ENCODE measurements at places on chromosomes 12 and 14.

DNA sequence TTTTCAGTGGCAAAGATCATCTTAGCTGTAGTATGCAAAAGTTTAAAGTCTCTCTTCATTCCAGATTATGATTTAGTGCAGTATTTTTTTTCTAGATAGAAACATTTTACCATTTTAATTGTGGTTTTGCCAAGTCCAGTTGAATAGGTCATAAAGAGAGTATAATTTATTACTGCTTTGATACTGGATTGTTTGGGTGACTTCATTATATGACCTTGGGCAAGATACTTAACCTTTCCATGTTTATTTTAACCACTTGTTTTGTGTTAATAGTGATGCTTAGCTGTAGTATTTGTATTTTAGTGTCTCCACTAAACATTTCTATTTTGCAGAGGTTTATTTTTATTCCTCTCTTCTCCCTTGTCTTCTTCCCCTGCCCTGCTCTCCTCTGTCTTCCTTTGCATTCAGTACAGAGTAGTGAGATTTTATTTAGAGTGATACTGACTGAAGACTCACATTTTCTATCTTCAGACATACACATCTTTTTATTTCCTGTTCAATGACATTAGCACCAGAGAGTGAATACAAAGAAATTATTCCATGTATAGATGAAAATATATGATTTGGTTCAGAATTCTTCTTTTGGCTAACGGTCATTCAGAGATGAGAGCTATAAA lies 215.2 kb downstream of the ERC1 start:
- DNase-seq = no peak

DNA sequence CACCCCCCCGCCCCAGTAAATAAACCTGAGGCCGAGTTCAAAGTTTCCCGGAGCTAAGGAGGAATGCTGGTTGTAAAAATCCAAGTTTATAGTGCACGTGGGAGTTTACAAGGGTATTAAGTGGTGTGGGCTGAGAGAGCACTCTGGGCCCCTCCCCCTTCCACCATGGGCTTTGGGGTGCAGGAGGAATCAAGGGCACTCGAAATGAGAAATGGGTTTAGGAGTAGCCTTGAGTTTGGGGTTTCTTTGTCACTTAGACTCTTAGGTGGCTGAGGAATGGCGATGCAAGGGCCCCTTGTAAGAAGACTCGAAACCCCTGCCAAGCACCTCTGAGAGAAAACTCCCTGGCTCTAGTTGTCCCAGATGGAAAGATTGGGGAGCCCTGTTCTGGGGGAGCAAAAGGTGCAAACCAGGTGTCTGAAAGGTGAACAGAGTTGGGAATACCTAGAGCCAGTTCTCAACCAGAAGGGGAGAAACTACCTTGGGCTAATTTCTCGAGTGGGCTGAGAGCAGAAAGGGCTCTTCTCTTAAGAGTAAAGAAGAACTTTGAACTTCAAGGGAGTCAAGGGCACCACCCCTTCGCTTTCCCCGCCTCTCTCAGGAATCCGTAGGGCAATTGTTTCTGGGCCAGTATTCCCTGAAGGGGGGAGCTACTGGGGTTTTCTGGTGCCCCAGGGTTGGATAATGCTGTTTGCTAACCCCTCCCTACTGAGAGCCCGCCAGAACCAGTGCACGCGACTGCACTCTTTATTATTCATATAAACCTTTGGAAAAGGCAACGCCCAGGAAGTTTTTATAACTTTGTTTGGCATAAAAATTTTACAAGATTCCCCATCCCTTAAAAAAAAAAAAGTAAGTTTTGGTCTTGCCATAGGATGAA lies 4.0 kb upstream of the HOTAIR start:
- no peak for DNase-seq

- no peak for DNase-seq
Measured at GRCh38 chr14:27123162-27123561, 525.3 kb upstream of the NOVA1 start.

GRCh38 chr14:45238988-45239387 lies 14.0 kb downstream of the MIS18BP1 start:
- DNase-seq = no peak

- DNase-seq = peak; percentile 76
Measured at GRCh38 chr12:55927588-55928502, at the start of gene PYM1. TSS of gene PYM1 (minus strand) at chr12:55927894. CDS start at chr12:55927761, 133 bp downstream.

GRCh38 chr14:95237121-95237957 lies 80.0 kb upstream of the DICER1 start:
- no peak for DNase-seq

GRCh38 chr14:75905147-75905904 lies 76.5 kb downstream of the TGFB3 start:
- peak; percentile 32 for DNase-seq

GRCh38 chr12:129887101-129887500 lies 16.7 kb downstream of the TMEM132D start:
- no peak for DNase-seq

- DNase-seq = peak; percentile 81
Measured at GRCh38 chr12:40107098-40107802, 1.4 kb upstream of the SLC2A13 start.

DNA sequence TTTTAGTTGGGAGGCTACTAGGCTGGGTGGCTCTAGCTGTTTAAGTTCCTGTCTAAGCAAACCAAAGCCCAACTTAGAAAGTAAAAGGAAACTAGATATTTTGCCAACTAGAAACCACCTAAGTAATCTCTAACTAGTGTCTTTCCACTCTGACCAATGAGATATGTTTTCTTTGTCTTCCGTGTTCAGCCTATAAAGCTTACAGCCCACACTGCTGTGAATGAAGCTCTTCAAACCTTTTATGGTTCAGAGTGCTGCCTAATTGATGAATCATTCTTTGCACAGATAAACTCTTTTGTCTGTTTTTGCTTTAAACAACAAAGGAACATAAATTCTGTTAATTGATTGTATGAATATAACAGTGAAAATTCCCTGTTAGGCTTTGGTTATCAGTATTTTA lies 66.1 kb downstream of the FUT8 start:
- DNase-seq = no peak

DNA sequence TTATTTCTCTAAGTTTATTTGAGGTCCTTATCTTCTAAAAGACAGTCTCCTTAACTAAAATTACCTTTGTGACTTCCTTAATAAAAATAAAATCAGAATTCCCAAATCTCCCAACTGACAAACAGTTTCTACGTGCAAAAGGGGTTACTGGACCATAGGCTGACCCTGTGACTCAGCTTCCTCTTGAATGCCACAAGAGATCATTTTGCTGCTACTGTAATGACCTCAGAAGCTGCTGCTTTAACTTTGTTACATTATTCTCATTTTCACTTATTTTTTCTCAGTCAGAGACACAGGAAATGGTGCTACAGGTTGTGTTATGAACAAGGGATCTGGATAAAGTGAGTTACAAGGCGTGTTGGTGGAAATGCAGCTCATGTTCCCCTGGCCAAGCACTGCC lies 132.2 kb upstream of the TMTC2 start:
- no peak for DNase-seq

DNA sequence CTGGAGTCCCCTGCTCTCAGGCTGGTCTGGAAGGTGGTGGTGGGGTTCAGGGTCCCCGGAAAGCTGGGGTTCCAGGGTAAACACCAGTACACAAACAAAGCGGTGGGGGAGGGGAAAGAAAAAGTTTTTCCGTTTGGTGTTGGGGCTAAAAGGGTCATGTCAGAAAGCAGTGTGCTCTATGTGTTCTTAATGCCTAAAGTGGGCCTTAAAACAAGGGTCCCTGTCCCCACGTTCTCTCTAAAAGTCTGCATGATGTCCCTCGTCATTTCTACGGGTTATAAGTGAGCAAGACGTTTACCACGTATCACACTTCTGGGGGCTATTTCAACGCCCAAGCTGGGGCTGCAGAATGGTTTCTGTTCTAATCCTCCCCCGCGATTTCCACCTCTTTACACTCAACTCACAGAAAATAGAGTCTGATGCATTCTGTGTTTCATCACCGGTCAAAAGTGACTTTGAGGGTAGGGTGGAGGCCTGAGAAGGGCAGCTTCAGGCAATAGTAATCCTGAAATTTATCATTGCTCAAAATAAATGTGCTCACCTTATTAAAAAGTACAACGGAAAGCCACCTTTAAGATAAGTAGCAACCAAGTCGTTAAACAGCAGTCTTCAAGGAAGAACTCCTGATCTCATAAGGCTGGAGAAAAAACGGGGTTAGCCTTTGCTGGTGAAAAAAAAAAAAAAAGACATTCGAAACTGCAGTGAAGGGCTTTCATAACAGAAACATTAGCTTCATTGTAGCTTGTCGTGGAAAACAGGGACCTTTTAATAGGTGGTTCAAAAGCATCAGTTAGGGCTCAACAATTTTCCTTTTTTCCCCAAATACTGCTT lies 63.9 kb upstream of the PTGR2 start:
- DNase-seq = peak; percentile 28

- no peak for DNase-seq
Measured at GRCh38 chr12:40232602-40233001, 7.8 kb downstream of the LRRK2 start.

Measured in common myeloid progenitor, CD34-positive (primary cell).